ENCODE measurements at places on chromosomes 6 and 20. TPM values are rescaled to one million over a fixed set of nuclear protein-coding genes. Genes with fewer than 3 reads are reported as not detected.

DNA sequence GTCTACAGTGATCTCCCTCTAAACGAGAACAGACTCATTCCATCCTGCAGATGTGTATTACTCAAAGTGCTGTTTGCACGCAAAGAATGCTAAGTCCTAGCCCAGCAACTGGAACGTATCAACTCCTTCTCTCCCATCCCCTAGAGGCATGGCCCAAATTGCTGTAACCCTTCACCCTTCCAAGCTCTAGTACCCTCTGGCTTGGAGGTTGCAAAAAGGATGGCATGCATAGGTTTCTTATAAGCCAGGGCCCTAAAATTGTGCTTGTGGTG, 71.5 kb upstream of the TGM3 start:
- no peaks in the 10 kb centered on the region for H3K36me3 ChIP-seq
- H3K27me3 ChIP-seq: no peaks in the 10 kb centered on the region
- no peaks in the 10 kb centered on the region for H3K4me1 ChIP-seq
- DNase-seq: no peak
- H3K4me3 ChIP-seq: no peak overlapping the region

DNA sequence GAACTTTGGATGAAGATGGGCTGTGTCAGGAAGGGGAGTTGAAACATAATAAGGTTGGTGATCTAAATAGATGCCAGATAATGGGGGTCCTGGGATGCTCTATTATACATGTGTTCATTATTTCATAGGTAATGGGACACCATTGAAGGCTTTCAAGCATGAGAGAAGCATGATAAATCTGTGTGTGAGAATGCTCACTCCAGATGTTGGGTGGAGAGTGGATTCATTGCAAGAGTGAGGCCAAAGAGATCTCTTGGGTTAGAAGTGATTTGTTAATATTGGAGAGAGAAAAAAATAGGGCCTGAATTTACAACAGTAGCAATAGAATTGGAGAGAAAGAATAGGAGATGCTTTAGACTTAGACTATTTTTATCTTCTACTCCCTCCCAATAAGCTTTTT, 321.3 kb downstream of the SAMD5 start:
- H3K27ac ChIP-seq: no peak overlapping the region
- no peak for DNase-seq
- H3K4me1 ChIP-seq: no peaks in the 10 kb centered on the region
- H3K4me3 ChIP-seq: no peak overlapping the region
- H3K36me3 ChIP-seq: no peaks in the 10 kb centered on the region

DNA sequence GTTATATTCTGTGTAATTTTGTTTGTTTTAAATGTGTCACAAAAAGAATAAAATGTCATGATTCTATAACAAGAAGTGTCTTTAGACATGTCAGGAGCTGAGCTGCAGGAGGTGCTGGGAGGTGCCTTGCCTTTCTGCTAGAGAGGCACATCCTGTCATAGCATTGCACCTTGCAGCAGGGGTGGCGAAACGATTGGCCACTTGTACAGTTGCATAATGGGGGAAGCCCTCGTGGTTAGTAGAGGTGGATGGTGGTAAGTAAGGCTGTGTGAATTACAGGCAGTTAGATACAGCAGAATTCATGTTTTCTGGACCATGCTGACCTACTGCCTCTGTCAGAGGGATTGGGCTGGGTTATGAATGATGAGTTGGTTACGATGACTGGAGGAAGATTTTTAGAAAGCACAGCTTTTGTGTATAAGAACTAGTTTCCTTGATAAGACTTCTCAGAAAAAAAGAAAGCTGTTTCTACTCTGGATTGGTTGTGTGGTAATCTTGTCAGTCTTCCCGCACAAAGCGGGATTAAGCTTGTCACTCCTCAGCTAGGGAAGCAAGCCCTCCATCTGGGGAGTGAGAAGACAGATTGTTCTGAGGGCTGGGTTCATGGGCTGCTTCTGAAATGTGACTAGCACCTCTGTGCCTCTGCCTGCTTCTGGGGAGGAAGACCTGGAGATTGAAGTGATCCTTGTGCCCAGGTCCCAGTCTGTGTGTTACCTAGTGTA, 74.9 kb downstream of the FOXO3 start:
- no peak overlapping the region for H3K27ac ChIP-seq
- DNase-seq: no peak
- H3K4me3 ChIP-seq: no peak overlapping the region
- peaks cover 81% of the 10 kb centered on the region for H3K4me1 ChIP-seq
- H3K27me3 ChIP-seq: no peaks in the 10 kb centered on the region

- H3K36me3 ChIP-seq: no peaks in the 10 kb centered on the region
- H3K27me3 ChIP-seq: no peaks in the 10 kb centered on the region
- H3K27ac ChIP-seq: no peak overlapping the region
- no peak overlapping the region for H3K4me3 ChIP-seq
- DNase-seq: no peak
These were observed 209.5 kb upstream of the RGS17 start for GRCh38 chr6:153340568-153340967.

- H3K4me3 ChIP-seq: no peak overlapping the region
- DNase-seq: no peak
- H3K4me1 ChIP-seq: no peaks in the 10 kb centered on the region
- H3K27ac ChIP-seq: no peak overlapping the region
- no peaks in the 10 kb centered on the region for H3K36me3 ChIP-seq
These were observed 72.0 kb upstream of the TBX18 start for GRCh38 chr6:84836366-84836765.

PTP4A1 gene
- total RNA-seq: 29.5 TPM

SEMG1 gene
- not detected for total RNA-seq

DNA sequence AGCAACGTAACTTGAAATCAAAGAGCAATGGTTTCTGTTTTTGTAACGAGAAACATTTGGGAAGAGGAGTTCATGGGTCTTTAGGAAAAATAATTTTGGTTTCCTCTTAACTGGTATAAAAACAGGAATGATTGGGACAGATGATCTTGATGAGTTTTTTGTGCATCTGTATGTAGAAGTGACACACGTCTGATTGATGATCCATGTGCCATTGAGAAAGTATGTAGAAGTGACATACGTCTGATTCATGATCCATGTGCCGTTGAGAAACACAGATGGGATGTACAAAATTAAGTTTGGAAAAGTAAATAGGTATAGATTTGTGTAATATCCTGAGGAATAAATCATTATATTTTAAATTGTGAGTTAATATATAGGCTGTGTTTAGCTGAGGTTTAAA, 2.1 kb downstream of the KIAA1586 start:
- H3K4me1 ChIP-seq: peaks cover 17% of the 10 kb centered on the region
- no peaks in the 10 kb centered on the region for H3K27me3 ChIP-seq
- no peak overlapping the region for H3K4me3 ChIP-seq
- no peak for DNase-seq
- no peaks in the 10 kb centered on the region for H3K36me3 ChIP-seq

- H3K36me3 ChIP-seq: no peaks in the 10 kb centered on the region
- H3K27ac ChIP-seq: no peak overlapping the region
- DNase-seq: no peak
These were observed 5.5 kb upstream of the CHRNA4 start for GRCh38 chr20:63366390-63367365.

SRSF12 gene
- total RNA-seq: 0.25 TPM

GRCh38 chr6:26180346-26180745, 93.1 kb downstream of the HFE start:
- peaks cover 6% of the 10 kb centered on the region for H3K4me1 ChIP-seq
- H3K27me3 ChIP-seq: no peaks in the 10 kb centered on the region
- no peak overlapping the region for H3K27ac ChIP-seq
- no peak overlapping the region for H3K4me3 ChIP-seq

SNX5 gene
- 159 TPM for total RNA-seq

GRCh38 chr20:32582659-32583580, 2.2 kb downstream of the NOL4L start:
- peaks cover 24% of the 10 kb centered on the region for H3K4me1 ChIP-seq
- H3K4me3 ChIP-seq: peak overlapping the region; percentile 88
- H3K27me3 ChIP-seq: no peaks in the 10 kb centered on the region

- H3K4me3 ChIP-seq: no peak overlapping the region
- no peaks in the 10 kb centered on the region for H3K4me1 ChIP-seq
- no peak for DNase-seq
- no peak overlapping the region for H3K27ac ChIP-seq
- no peaks in the 10 kb centered on the region for H3K36me3 ChIP-seq
These were observed 15.8 kb downstream of the RRP36 start for GRCh38 chr6:43037197-43037596.

ZFAND3 gene
- total RNA-seq: 31.2 TPM

TRMT6 gene
- 9.6 TPM for total RNA-seq

DNA sequence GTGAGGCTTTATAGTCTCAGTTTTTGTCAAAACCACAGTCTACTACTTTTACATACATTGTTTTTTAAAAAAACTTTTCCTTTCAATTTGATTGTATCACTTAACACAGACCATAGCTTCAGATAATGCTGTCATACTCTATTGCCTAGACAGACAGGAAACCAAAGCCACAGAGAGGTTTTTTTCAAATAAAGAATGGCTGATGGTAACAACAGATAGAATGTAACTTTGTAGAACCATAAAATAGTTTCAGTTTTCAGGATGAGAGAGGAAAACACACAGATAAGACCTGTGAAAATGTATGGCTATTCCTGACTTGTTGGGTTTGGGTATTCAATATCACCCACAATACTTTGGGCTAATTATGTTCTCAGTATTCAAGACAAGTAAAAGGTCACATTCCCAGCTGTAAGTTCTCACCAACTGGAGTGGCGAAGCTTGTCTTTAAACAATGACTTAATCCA, 94.0 kb downstream of the ADGRG6 start:
- H3K4me3 ChIP-seq: no peak overlapping the region
- no peaks in the 10 kb centered on the region for H3K4me1 ChIP-seq
- no peak for DNase-seq
- no peaks in the 10 kb centered on the region for H3K36me3 ChIP-seq

LCA5 gene
- 6.4 TPM for total RNA-seq

EDN3 gene
- total RNA-seq: 220 TPM

- no peak overlapping the region for H3K27ac ChIP-seq
- H3K4me3 ChIP-seq: no peak overlapping the region
- DNase-seq: no peak
- no peaks in the 10 kb centered on the region for H3K27me3 ChIP-seq
- no peaks in the 10 kb centered on the region for H3K36me3 ChIP-seq
- peaks cover 11% of the 10 kb centered on the region for H3K4me1 ChIP-seq
These were observed 9.0 kb downstream of the MYO6 start for GRCh38 chr6:75758061-75758460.

SNAI1 gene
- total RNA-seq: 19.9 TPM

DNA sequence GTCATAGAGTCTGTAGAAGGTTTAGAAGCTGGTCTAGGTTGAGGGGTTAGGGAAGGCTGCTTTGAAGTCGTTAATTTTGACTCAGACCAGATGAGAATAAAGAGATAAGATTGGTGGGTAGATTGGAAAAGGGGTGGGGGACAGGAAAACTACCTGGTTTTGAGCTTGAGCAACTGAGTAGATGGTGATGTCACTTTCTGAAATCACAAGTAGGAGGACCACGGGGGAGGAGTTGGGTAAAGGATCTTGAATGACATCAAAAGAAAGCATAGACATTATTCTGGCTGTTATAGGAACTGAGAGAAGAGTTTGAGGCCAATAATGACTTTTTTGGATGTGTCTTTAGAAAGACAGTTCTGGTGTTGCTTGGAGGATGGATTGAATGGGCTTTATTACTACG, 4.1 kb upstream of the COL9A1 start:
- H3K27ac ChIP-seq: no peak overlapping the region
- H3K4me1 ChIP-seq: no peaks in the 10 kb centered on the region
- no peak overlapping the region for H3K4me3 ChIP-seq
- H3K27me3 ChIP-seq: no peaks in the 10 kb centered on the region

DEFB129 gene
- not detected for total RNA-seq

- H3K4me1 ChIP-seq: no peaks in the 10 kb centered on the region
- DNase-seq: no peak
- no peaks in the 10 kb centered on the region for H3K27me3 ChIP-seq
These were observed 9.2 kb downstream of the CYB5R4 start for GRCh38 chr6:83868639-83869038.

- DNase-seq: no peak
- no peak overlapping the region for H3K4me3 ChIP-seq
- no peaks in the 10 kb centered on the region for H3K36me3 ChIP-seq
- H3K27me3 ChIP-seq: no peaks in the 10 kb centered on the region
These were observed 162.9 kb upstream of the SASH1 start for GRCh38 chr6:148179786-148180185.

DNA sequence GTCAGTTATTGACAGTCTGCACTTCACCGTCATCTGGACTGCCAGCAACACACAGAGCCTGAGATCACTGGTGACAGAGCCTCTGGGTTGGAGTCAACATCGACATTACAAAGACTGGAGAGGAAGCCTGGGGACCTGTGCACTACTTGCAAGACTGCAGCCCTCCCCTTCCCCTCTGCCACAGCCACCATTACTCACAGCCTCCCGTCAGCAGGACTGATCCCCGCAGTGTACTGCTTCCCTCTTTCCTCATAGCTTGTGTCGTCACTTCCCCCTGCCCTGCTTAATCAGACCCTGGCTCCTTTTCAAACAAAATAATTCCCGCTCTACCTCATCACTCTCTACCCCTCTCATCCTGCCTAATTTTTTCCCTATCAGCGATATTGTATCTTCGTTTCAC, 235.5 kb upstream of the KCNQ5 start:
- no peaks in the 10 kb centered on the region for H3K4me1 ChIP-seq
- no peaks in the 10 kb centered on the region for H3K27me3 ChIP-seq
- no peaks in the 10 kb centered on the region for H3K36me3 ChIP-seq
- no peak for DNase-seq

- DNase-seq: no peak
- no peaks in the 10 kb centered on the region for H3K27me3 ChIP-seq
- no peak overlapping the region for H3K4me3 ChIP-seq
- H3K4me1 ChIP-seq: peaks cover 51% of the 10 kb centered on the region
- no peaks in the 10 kb centered on the region for H3K36me3 ChIP-seq
- peak overlapping the region; percentile 70 for H3K27ac ChIP-seq
These were observed 257.5 kb downstream of the ARID1B start for GRCh38 chr6:157034436-157035230.

DNA sequence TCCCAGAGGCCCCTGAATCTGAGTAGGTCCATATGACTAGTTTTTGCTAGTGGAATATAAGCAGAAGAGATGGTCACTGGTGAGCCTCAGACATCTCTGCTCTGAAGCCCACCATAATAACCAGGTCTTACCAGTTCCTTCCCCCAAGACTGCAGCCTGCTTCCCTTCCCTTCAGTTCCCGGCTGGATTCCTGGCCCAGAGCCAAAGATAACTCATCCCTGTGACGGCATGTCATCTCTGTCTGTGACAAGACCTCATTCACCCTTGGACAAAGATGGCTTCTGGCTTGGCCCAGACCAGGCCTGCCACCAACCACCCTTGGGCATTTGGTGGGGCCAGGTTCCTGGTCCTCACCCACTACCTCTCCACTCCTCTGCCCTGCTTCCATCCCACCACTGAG, 145.5 kb upstream of the TOP1 start:
- no peak overlapping the region for H3K27ac ChIP-seq
- H3K4me1 ChIP-seq: no peaks in the 10 kb centered on the region
- no peaks in the 10 kb centered on the region for H3K36me3 ChIP-seq
- DNase-seq: no peak

GRCh38 chr20:61997372-61997771, 68.3 kb downstream of the TAF4 start:
- DNase-seq: no peak
- no peak overlapping the region for H3K27ac ChIP-seq
- H3K4me3 ChIP-seq: no peak overlapping the region
- peaks cover 3% of the 10 kb centered on the region for H3K36me3 ChIP-seq
- no peaks in the 10 kb centered on the region for H3K4me1 ChIP-seq

ENPP1 gene
- total RNA-seq: 14.7 TPM
